ENCODE measurements at places on chromosomes 5 and 9.

DNA sequence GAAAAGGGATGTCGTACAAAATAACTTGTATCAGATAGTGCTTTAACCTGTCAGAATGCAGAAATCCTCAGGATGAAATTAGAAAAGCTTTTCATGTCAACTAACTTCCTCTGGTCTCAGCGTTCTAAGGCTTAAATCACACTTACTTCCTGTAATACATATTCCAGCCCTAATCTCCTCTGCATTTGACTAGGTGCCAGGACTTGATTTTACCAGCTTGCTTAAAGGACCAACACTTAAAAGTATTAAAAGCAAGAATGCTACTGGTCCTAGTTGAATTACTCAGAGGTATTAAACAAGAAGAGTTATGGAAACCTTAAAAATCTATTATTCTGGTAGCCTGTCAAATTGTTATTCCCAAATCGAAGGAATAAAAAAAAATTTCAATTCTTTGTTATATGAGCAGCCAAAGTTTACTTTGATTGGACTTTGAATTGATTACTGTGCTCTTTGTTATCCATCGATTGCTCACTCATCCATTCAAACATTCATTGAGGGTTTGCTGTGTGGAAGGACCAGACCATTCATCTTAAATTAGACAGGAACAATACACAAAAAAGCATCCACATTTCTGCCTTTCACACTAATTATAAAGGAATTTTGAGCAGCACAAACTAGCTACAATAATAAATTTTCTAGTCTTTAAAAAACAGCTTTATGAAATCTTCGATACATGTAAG, 108.7 kb downstream of the MUSK start:
- DNase-seq: no peak

DNA sequence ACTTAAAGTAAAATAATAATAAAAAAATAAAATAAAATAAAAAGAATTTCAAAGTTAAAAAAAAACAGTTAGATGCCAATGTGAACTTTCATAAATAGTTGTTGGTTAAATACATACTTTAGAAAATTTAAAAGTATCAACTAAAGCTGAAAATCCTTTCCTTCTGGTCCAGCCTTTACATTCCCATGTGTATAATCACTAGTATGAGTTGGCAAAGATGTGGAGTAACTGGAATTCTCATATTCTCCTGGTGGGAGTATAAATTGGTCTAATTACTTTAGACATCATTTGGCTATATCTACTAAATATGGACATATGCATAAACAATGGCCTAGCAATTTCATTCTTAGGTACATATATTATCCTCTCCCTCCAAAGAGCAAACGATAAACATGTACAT, 619.9 kb downstream of the PTPRD start:
- DNase-seq: no peak

DNA sequence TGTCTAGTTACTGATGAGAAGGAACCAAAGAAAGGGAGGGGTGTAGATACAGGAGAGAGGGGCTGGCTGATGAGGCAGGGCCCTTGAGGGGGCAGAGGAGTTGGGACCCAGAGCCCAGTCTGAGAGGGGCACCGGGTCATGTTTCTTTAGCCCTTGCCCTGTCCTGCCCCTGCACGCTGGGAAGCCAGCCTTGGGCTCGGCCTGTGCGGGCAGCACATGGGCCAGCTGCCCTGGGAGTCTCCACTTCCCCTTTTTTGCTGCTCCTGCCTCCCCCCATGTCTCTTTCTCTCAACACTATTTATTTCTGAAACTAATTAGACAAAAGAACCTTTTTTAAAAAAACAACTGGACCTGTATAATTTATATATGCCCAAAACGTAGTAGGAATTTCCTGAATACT, 20.5 kb downstream of the MVB12B start:
- DNase-seq: no peak

DNA sequence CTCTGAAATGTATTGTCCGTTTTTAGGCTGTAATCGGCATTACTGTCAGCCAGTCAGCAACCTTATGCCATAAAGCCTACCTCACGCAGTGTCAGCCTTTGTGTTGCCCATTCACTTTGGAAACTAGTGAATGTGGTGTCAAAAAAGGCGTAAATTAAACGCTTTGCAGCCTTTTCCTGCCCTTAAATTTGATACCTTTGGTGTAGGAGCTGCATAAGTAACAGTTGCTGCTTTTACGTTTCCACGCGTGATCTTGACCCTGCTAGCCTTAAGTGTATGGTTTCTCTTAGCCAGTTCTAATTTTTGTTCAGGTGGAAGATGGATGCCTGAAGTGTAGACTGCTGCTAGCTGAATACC, 257.7 kb downstream of the EPB41L4A start:
- DNase-seq: no peak

GRCh38 chr5:124025306-124025845, 513.4 kb downstream of the CSNK1G3 start:
- DNase-seq: no peak

Measured in activated CD4-positive, alpha-beta T cell treated with anti-CD3 and anti-CD28 coated beads for 4 hours (primary cell).